ENCODE measurements at places on chromosomes 5 and 9.
A peak's percentile ranks its signal among the peaks of the same experiment; 100 is the strongest.

GRCh38 chr9:114285166-114285867 is 37.6 kb upstream of the ORM1 start:
- DNase-seq, result peak; percentile 15

DNA sequence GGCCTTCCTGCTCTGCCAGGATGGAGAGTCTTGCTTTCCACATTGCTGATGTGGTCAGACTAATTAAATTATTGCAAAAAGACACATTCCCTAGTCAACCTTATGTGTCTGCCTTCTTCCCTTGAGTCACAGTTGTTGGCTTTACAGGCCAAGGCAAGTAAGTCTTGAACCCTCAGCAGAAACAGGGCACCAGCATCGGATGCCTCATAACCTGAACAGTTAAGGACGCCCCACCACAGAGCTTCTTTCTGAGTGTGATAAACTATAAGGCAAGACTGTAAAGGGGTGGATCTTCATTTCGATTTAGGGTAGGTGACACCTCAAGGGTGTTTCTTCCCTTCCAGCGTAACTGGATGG is 670 bp upstream of the KIF2A start:
- no peak for DNase-seq

DNA sequence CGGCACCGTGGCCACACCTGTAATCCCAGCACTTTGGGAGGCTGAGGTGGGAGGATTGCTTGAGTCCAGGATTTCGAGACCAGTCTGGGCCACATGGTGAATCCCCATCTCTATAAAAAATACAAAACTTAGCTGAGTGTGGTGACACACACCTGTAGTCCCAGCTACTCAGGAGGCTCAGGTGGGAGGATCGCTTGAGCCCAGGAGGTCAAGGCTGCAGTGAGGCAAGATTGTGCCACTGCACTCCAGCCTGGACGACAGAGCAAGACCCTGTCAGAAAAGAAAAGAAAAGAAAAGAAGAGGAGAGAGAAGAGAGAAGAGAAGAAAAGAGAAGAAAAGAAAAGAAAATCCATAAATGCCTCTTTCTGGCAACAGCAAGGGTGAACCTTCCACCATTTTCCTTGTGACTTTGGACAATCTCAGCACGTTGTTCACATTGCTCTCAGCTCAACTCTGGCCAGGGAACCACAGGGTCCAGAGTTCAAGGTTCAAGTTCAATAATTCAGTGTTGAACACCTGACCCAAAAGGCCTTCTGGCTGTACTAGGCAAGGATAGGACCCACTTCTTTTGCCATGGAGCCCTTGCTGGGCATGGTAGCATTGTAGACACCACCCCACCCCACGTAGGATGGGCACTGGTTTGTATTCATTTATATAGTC is 14.6 kb upstream of the DUSP1 start:
- no peak for DNase-seq

- no peak for DNase-seq
Measured at GRCh38 chr9:71928376-71928775, 16.9 kb downstream of the C9orf85 start.

All from tibial artery (tissue), 4 donors.